ENCODE measurements at places on chromosomes 1 and 21.

- no peak for DNase-seq
These were observed 12.4 kb upstream of the TMEM183A start for GRCh38 chr1:202994756-202995155.

DNA sequence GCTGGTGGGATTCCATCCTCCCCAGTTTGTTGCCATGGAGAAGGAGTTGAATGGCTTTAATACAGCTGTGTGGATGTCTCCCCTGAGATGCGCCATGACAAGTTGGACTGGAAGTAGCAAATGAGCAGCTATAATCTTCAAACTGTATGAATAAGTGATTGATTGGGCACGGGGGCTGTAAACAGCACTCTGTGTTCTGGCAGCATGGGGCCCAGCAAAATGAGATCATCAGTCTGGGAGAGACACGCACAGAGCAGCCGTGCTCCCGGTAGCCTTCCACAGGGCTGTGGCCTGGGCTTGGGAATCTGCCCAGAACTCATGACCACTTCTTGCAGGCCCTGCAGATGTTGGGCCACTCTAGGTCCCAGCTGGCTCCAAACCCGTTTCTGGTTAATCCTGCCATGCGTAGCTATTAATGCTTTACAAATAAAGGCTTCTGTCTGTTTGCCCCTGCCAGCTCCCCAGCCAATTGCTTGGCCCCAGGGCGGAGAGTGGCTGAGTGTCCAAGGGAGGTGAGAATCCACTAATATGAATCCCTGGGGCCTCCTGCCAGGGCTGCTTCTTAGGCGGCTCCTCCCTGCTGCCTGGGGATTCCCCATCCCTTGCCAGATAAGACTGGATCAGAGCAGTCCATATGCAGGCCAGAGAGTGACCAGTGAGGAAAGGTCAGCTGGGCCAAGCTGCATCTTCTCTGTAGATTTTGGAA lies 642.9 kb downstream of the AJAP1 start:
- no peak for DNase-seq

DNA sequence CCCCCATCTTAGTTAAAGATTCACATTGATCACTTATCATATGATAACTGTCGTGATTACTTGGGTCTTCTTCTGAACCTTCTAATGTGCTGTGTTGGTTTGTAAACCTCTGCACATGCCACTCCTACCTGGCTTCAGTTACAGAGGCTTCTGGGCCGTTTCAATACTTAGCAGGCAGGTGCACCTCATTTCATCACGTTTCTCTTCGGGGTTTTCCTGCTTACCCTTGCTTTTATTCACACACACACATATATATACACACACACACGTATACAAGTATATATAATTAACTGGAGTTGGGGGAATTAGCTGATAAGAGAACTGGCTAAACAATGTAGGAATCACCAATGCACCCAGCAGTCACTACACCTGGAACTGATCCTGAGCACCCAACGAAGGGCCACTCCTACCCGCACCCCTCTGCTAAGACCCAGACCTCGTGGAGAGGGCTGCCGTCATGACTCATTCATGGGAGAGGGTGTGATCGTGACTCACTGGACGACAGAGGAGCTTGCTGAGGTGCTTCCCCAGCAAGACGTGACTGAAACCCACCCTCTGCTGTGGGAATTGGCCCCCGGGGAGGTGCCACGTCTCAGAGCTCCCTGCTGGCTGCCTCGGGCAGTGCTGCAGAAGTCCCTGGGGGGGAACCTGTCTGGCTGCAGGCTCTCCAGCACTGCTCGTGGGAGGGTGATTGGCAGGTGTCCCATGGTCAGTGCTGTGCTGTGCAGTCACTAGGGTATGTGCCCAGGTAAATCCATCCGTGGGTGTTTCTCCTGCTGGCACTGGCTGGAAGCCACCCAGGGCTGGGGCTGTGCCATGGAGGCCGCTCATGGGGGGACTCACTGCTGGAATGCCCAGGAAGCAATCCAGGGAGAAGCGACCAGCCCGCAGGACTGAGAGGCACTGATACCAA lies 166.6 kb downstream of the DYRK1A start:
- no peak for DNase-seq

- no peak for DNase-seq
These were observed 56.0 kb downstream of the TBCE start for GRCh38 chr1:235423214-235423652.

DNA sequence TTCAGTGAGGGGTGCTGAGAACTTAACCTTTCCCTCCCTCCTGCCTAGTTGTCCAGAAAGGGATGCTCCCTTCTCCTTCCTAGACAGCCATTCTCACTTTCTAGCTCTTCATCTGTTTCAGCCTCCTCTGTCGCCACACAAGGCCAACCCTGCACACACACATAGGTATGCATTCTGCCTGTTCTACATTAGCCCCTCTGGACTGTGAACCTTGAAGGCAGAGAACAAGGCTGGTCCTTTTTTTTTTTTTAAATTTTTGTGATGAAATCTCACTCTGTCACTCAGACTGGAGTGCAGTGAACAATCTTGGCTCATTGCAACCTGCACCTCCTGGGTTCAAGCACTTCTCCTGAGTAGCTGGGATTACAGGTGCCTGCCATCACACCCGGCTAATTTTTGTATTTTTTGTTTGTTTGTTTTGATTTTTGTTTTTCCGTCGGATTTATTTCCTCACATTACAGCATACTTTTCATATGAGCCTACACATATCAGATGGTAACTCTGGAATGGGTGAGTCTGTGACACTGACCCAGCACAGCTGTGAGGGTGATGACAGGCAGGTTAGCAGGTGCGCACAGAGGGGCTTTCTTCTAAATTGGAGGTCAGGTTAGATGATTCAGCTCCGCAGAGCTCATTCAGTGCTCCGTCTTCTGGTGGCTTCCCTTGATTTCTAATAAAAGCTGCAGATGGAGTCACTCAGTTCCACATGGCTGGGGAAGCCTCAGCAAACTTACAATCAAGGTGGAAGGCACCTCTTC lies 4.9 kb upstream of the AKR1A1 start:
- no peak for DNase-seq

- DNase-seq = no peak
These were observed 3.1 kb upstream of the ETV3 start for GRCh38 chr1:157141212-157141855.

DNA sequence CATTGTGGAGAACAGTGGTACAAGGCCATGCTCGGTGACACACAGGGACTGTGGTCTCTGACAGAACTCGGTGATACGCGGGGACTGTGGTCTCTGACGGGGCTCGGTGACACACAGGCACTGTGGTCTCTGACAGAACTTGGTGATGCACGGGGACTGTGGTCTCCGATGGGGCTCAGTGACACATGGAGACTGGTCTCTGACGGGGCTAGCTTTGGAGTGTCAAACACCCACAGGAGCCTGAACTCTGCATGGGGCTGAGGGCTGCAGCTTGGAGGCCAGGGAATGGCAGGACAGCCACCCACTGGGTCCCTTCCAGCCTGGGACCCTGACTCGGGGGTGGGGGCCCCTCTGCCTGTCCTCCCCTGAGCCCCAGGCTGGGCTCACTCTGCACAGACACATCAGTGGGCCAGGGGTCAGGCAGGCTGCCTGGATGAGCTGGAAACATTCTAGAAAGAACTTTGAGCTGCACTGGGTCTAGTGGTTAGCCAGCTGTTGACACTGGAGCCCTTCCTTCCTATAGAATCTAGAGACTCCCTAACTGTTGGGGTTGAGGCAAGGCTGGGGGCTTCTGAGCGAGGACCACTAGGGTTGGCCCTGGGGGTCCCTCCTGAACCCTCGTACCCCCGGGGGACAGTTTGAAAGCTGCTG lies 49.8 kb downstream of the DISP3 start:
- no peak for DNase-seq

DNA sequence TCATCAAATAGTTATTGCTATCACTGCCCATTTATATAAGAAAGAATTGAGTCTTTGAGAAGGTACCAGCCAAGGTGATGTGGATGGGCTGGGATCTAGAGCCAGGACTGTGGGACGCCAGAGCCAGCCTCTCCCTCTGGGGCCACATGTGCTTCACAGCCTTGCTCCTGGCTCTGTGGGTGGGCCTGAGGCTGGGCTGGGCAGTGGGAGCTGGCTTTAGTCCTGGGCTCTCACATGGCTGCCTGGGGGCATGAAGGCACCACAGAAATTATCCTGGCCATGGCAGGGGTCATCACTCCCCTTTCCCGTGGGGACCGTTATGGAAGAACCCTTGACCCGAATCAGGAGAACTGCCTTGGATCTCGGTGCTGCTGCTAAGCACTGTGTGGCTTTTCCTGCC lies 203.1 kb downstream of the TRABD2B start:
- no peak for DNase-seq

GRCh38 chr1:16116625-16117024 lies 39.2 kb downstream of the EPHA2 start:
- DNase-seq = no peak

- no peak for DNase-seq
These were observed 40.0 kb downstream of the GADD45A start for GRCh38 chr1:67724928-67725560.

DNA sequence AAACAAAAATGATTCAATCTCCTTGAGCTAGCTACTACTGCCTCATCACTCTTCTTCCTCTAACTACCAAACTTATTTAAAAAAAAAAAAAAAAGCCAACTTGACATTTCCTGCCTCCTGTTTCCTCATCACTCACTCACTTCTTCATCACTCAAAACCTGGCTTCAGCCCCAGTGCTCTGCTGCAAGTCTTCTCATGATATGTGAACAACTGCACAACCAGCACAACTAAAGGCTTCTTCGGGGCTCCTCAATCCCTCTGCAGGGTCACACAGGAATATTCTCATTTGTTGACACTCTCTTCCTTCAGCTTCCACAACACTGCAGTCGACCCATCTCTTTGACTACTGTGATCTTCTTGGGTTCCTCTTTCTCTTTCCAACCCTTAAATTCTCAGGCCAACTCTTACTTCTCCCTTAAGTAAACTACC lies 7.6 kb downstream of the MTF1 start:
- DNase-seq = no peak

DNA sequence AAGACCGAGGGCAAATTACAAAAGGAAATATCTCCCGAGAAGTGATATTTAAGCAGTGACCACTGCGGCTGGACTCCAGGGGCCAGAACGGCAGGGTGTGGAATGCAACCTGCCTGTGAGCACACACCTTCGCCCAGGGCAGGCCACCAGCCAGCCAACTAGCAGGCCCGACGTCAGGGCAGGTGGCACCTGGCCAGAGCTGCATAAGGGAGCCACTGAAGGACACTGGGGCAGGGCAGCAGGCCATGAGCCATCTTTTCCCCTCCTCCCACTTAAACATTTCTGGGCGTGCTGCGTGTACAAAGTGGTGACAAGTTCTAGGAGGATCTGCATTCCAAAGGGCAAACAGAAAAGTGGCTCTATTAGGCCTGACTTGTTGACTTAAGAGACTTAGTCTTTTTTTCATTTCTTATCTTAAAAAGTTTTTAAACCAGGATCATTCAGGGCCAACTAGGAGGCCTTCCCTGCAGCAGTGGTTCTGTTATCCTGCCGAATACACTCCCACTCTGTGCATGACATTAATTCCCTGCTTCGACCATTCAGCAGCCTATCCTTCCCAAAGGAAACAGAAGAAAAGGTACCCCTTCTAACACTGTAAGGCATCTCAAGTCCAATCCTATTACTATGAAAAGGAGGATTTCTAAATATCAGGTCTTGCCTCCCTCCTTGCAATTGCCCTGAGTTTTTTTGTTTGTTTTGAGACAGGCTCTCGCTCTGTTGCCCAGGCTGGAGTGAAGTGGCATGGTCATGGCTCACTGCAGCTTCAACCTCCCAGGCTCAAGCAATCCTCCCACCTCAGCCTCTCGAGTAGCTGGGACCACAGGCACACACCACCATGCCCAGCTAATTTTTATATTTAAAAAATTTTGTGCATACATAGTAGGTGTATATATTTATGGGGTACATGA lies 96.3 kb downstream of the BCAR3 start:
- no peak for DNase-seq

GRCh38 chr1:201933840-201934430 lies 12.4 kb downstream of the LMOD1 start:
- DNase-seq = no peak

- DNase-seq = no peak
These were observed 9.2 kb downstream of the CHTOP start for GRCh38 chr1:153643100-153643499.

GRCh38 chr21:15743593-15743992 lies 13.8 kb downstream of the USP25 start:
- DNase-seq = no peak

DNA sequence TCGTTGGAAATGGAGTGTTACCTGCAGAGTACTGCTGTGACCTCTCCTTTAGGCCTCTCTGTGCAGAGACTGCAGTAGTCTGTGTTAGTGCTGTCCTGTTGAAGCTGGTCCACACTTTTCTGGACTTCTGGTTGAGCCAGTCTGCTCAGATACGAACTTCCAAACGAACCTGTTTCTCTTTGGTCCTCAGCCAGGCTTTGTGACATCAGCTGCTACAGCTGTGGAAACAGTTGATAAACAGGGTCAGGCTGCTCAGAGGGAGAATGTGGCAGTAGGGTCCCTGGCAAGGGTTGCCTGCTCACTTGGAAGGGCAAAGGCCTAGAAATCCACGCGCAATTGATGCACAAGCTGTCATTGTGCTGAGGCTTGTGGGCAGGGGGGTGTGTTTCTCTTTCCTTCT lies 98.8 kb downstream of the NOS1AP start:
- DNase-seq = no peak

DNA sequence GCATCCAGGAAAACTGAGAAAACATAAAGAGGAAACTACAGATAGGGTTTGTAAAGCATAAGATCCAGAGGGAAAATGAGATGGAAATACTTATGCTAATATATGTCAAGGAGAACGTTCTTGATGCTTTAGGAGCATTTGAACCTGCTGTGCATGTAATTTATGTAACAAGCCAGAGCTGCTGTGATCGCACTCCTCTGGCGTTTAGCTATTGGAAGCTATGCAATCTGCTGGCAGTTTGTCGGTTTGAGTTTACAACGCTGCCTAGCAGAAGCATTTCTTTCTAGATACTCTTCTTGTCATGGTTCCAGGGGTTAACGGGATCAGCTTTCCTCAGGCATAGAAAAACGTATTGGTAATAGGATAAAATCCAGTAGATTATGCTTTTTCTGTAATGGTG lies 182.7 kb downstream of the KCNH1 start:
- no peak for DNase-seq

DNA sequence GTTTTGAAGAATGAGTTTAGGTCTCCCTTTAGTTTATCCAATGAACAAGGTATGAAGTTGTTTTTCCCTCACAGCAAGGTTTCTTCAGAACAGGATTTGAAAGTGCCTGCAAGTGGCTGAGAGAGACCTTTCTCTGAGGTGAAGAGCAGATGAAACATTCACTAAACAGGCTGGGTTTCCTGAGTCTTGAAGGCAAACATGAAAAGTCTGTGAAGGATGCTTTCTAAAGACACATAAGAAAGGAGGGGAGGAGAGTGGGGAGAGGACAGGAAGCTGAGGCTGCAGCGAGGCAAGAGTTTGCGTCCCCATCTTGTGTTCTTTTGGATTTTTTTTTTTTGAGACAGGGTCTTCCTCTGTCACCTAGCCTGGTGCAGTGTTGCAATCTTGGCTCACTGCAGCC lies 95.7 kb upstream of the SIM2 start:
- DNase-seq = no peak

- DNase-seq = no peak
These were observed 24.8 kb downstream of the SDCCAG8 start for GRCh38 chr1:243280571-243281129.

DNA sequence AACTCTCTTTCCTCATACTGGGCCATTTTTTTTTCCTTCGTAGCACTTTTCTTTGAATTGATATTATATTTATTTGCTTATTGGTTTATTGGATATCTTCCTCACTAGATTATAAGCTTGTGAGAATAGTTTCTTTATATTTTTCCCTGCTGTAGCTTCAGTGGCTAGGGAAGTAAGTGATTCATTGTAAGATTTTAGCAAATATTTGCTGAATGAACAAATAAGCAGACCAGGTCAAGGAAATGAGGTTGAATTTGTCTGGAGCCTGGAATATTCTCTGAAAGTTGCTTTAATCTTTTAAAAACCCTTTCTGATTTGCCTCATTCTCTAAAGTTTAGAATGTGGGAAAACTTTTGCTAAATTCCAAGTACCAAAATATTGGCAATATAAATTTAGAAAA lies 80.2 kb downstream of the RABGAP1L start:
- DNase-seq = no peak
